ENCODE measurements at places on chromosomes 5 and 9.

DNA sequence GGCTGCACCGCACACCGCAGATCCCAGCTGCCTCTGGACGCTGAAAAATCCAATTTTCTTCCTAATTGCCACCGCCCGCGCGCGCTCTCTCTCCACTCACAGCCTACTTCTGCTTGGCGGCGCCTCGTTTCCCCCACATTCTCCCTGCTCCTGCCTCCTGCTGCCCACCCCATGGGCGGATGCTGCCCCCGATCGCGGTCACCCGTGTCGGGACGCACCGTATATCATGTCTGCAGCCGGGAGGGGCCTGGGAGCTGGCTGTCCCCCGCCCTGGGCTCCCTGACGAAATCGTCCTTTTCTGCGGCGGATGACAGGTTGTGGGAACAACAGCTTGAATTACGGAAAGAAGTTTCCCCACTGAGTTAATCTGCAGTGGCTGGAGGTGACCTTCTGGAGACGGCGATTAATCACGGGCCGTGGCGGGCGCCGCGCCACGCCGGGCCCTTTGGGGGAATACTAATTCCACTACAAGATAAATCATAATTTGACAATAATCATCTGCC is 36.3 kb upstream of the PSD2 start:
- no peak for DNase-seq

DNA sequence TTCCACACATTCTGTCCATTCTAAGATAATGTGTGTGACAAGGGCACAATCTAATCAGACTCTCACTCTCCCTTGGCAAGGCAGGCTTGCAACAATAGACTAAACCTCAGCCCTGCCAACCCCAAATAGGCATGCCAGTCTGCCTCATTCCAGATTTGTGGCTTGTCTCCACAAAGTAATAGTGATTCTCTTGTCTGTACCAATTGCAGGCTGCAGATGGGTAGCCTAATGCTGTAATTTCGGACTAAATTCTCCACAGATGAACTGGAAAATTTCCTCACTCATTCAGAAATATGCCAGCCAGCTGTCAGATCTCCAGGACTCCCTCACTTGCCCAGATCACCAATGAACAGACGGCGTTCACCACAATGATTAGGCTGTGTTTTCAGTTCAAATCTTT is 413.6 kb downstream of the ELAVL2 start:
- DNase-seq, result no peak

DNA sequence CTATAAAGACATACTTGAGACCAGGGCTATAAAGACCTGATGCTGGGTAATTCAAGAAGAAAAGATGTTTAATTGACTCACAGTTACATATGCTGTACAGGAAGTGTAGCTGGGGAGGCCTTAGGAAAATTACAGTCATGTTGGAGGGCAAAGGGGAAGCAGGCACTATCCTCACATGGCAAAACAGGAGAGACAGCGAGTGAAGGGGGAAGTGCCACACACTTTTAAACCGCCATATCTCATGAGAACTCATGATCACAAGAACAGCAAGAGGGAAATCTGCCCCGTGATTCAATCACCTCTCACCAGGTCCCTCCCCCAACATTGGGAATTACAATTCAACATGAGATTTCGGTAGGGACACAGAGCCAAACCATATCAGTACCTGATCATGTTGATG is 89.9 kb upstream of the ADAMTSL1 start:
- no peak for DNase-seq

DNA sequence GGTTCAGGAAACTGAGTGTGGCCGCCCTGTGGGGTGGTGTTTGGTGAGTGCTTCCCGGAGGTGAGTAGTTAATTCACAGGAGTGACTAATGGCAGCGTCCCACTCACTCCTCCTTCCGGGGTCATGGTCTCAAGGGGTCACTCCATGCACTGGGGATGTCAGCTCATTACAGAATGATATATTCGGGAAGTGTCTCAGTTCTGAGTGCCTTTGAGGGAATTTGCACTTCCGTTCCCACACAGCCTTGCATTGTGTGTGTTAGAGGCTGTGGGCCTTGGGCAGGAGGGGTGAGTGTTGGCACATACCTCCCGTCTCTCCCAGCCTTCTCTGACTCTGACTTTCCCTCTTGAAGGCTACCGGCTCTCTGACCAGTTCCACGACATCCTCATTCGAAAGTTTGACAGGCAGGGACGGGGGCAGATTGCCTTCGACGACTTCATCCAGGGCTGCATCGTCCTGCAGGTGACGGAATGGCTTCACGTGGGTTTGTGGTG is 10.5 kb upstream of the AHRR start:
- no peak for DNase-seq

DNA sequence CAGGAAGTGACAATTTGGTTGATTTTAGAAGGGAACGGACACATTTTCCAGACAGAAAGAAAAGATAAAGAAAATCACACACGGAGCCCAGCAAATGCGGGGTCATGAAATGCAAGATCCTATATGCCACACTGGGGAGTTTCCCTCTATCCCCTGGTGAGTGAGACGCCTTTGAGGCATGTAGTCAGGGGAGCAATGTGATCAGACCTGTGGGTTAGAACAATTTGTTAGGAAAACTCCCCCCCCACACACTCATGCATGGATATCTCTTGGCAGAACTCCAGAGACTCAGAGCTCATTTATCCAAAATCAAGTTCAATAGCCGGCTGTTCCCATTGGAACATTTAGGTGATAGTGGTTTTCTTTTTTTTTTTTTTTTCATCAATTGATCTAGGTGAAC is 71.7 kb upstream of the TRIO start:
- no peak for DNase-seq

GRCh38 chr9:128912270-128912853 is 8.4 kb upstream of the PHYHD1 start:
- DNase-seq, result no peak

DNA sequence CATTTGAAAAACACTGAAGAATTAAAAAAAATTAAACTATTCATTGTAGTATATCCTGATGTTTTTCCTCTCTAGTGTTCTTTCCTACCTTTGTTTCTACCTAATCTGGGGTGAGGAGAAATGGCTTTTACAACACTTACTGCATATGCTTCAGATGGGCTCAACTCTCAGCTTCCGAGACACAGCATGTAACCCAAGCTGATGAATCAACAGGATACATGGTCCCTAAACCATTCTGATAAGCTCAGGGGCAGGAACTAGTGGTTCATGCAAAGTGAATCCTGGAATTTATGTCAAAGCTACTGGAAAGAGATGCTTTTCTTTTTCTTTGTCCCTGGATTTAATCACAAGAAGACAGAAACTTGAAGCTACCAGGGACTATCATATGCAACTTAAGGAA is 672.5 kb upstream of the RORB start:
- DNase-seq, result no peak

DNA sequence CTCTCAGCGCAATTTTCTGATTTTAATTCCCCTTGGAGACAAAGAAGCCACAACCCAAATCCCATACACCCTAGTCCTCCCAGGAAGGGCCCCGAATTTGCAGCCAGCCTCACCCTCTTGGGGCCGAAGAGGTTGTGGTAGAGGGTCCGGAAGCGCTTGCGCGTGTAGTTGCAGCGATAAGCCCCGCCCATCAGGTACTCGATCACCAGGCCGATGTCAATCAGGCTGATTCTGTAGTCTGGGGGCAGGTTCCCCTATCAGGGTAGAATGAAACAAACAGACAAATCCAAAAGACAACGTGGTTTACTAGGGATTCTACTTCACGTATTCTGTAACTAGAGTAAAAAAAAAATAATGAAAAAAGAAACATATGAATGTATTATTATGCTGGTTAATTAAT is 210.6 kb upstream of the KLF9 start:
- no peak for DNase-seq

DNA sequence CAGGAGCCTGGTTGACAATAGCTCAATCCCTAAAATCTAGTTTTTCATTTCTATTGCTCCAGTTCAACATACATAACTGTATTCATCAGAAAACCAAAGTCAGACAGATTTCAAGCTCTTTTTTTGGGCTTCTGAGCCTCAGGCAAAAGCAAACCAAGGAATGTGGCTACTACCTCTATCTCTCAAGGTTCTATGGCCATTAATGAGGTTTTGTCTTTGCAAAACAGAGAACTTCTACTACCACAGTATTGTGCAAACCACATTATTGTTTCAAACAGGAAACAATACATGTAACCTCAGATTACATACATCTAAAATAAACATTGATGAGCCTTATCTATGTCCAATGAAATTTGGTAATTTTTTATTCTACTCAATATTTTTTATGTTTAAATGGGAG is 35.5 kb upstream of the FTMT start:
- no peak for DNase-seq

DNA sequence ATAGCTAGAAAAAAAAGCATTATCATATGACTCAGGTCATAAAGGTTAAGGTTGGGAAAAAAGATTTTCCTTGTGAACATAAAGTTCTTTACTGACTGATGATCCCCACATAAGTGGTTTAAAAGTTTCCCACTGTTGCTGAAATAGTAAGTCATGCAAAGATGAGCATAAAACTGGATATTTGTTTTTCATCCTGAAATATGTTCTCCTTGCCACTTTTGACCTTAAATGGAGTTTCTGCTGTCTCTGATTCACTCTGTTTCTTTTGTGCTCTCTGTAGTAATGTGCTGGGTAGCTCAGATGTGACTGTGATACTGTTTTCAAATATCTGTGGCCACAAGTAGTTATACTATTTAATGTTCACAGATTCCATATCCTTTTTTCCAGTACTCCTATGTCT is 162.5 kb upstream of the GAS1 start:
- DNase-seq, result no peak

- DNase-seq, result no peak
These were observed 223 bp downstream of the NR3C1 start for GRCh38 chr5:143403334-143403592.

DNA sequence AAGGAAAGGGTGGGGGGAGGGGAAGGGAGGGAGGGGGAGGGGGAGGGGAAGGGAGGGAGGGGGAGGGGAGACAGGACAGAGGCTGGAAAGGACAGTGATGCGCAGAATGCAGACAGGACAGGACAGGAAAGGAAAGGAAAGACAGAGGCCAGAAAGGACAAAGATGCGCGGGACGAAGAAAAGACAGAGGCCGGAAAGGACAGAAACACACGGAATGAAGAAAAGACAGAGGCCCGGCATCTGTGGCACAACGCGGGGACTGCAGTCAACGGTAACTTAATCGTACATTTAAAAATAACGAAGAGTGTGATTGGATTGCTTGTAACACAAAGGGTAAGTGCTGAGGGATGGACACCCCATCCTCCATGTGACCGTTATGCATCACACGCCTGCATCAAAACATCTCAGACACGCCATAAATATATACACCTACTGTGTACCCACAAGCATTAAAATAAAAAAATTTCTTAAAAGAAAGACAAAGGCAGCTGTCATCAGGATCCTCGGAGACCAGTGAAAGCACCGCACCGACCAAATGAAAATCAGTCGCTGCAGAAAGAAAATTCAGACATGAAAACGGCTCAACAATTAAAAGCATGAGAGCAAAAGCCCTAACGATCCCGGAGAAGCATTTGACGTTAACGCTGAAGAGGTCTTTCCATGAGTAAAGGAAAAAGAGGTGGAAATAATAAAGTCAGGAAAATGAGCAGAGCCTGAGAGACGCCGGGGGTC is 52.9 kb upstream of the EXOC3 start:
- DNase-seq, result no peak

DNA sequence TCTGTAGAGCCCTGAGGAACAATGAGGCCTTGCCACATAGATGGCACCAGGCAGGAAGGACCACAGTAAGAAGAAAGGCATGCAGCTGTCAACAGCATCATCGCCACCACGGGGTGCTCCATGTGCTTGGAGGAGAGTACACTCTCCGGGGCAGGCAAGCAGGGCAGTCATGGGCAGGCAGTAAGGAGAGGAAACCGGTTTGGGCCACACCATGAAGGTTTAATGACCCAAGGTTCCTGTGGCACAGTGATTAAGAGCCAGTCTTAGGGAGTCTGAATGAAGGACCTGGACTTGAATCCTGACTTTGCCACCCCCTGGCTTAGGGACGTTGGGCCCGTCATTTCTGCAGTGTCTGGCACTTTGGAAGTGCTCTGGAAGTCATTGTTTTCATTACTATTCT is 80.6 kb upstream of the ZBTB43 start:
- DNase-seq, result no peak

DNA sequence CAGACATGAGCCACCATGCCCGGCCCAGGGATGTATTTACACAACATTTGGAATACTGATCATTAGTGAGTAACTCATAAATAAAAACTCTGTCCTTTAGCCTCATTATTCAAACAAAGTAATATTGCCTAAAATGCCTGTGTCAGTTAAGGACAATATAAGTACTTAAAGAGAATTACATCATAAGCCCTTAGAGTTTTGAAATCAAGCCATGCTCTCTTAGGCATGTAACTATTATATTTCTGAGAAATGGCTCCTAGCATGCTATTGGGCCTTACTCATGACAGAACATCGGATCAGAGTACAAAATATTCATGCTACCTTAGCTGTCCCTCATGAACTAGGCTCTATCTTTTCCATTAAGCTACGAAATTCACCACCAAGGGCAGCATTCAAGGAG is 309.3 kb downstream of the CHSY3 start:
- DNase-seq, result no peak

GRCh38 chr9:6921315-6921714 is 163.5 kb downstream of the KDM4C start:
- no peak for DNase-seq

DNA sequence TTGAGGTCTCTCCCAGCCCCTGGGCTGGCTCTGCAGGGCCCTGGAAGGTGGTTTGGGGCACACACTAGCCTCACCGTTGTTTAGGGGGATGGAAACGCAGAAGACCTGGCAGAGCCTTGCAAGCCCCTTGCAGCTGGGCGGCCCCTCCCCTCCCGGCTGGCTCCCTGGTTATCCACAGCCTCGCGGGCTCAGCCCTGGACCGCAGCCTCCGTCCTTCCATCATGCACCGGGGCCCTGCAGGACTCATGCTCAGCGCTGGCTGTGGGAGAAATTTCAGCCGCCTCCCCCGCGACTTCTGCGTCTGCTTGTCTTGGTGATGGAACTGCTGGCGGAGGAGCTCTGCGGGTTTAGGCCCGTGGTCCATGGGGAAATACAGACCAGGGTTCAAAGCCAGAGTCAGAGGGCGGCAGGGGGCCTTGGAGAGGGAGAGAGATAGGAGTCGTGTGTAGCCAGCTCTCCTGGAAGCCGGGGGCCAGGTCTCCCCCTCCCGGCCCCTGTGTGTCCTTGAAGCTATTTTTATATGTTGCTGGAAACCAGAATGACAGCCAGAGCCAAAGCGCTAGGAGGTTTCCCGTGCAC is 75.8 kb upstream of the IER5L start:
- no peak for DNase-seq

GRCh38 chr9:130846487-130847305 is 11.6 kb downstream of the ABL1 start:
- no peak for DNase-seq

GRCh38 chr5:56534102-56534829 is 281.1 kb upstream of the MAP3K1 start:
- no peak for DNase-seq
